ENCODE measurements at places on chromosomes 4 and X.

- no peak for DNase-seq
Observed at GRCh38 chr4:27046851-27047250, 186.2 kb downstream of the STIM2 start.

- no peak for DNase-seq
Observed at GRCh38 chr4:168511780-168512489, 15.1 kb downstream of the PALLD start.

DNA sequence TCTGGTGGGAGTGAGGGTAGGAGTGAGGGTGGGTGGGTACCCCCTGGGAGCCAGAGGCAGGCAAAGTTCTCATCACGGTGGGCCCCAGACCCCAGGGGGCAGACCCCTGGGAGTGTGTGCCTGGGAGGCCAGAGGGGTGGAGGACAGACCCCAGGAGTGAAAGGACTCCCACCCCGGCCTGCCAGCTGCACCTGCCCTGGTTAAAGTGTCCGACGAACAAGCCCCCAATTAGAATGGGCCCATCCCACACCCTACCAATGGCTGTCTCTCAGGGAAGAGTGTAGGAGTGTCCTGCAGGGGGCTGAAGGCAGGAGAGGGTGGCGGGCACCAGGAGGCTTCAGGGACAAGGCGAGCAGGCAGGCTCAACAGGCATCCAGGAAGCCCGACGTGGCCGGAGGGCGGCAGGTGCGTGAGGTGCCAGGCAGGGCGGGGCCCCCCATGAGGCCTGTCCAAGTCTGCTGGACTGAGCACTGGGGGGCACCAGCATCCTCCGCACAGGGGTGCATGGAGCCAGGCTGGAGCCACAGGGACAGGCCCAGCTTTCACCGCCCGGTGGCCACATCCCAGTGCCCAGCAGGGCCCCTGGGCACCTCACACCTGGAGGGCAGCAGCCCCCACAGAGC lies 8.7 kb downstream of the PDE6B start:
- no peak for DNase-seq

DNA sequence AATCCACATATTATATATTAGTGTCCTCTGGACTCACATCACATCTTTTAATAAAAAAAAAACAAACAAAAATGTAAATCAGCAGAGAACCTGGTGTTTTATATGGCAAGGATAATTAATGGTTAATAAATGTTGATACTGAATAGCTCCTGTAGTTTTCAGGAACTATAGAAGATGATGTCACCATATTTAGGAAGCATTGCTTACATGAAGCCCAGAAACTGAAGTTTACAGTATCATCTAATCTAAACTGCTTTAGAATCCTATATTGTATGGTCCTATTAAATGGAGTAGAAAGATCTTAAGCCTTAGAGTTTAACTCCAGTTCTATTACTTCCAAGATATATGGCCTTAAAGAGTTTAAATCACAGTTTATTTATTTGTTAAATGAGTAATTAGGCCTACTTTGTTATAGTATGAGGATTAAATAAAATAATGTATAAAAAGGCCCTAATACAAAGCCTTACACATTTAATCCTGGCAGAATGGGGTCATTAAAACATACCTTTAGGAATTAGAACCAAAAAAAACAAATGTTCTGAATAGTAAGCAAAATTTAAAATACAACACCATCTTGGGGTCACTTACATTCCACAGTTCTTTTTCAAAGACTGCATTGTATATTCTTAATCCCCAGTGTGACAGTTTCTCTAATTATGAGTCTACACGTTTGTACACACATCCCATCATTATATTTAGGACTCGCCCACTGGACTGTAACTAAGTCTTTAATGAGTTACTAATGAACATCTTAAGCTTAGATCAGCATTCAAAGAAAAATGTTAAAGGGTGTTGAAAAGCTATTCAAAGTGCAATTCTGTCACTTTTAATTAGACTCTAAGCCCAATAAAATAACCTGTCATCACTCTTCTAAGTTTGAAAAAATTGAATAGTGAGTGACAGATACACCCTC lies 305.9 kb downstream of the ADGRL3 start:
- DNase-seq = no peak

DNA sequence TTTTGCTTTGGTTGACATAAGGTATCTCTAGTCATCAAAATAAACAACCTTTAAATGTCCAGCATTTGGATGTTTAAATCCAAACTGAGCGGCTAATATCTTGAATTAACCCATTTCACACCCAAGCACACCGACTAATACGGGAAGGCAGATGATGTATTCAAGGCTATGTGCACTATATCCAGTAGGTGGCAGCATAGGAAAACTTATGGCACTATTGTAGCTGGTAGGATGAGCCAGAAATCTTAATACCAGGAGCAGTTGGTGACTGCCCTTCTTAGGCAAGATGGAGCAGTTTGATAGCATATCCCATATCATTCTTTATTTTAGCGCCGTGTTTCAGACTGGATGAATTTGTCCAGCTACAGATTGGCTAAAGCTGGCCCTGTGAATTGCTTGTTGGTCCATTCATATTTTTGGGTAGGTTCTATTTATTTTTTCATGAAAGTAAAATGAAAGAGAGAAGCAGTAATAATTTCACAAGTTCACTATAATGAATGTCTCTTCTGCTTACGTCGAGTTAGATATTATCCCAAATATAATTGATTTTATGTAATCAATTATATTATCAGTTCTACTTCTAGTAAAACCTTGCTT lies 24.4 kb downstream of the UCHL1 start:
- peak; percentile 91 for DNase-seq

DNA sequence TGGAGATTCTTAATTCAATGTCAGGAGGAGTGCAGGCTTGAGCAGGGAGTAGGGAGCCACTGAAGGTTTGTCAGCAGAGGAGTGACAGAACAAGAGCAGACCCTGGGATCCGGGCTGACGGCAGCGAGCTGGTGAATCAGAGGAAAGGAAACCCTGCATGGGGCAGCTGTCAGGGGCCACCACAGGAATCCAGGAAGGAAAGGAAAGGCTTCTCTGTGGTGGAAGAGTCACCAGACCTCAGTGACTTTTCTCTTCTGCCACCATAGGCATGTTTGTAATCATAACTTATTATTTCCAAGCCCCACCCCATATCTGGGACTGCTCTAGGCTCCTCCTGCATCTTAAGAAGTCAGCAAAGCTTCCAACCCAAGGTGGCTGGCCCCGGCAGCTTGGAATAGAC lies 150.9 kb downstream of the BCOR start:
- DNase-seq = no peak

DNA sequence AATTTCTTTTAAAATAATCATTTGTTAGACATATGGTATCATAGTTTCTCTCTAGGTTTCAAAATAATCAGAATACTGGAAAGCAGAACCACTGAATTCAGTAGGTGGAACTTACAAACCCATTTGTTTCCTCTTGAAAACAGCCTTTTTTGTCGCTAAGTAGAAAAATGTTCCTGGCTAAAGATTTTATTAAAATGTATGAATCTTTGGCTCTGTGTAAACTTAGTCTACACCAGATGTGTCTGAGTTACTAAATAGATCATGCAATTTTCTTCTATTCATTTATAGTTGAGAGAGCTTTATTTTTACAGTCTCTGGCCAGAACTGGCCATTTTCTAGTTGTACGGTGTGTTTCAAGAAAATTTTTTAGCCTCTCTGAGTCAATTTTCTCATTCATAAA lies 1.0 kb downstream of the CYSLTR1 start:
- no peak for DNase-seq

DNA sequence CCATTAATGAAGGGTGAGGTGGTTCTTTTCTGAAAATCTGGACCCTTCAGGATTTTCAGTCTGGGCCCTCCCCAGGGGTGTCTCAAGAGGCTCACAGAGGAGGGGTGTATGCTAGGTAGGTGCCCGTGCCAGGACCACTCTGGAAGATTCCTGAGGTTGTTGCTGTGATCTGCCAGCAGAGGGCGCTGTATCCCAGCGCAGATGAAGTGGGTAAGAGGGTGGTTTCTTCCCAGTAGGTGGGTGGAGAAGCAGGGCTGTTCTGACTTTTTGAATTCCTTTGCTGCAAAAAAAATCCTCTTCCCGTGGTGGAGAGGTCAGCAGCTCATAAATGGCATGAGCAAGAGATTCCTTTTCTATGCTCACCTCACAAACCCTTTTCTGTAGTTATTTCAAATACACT lies 51.1 kb downstream of the SCML1 start:
- DNase-seq = no peak

DNA sequence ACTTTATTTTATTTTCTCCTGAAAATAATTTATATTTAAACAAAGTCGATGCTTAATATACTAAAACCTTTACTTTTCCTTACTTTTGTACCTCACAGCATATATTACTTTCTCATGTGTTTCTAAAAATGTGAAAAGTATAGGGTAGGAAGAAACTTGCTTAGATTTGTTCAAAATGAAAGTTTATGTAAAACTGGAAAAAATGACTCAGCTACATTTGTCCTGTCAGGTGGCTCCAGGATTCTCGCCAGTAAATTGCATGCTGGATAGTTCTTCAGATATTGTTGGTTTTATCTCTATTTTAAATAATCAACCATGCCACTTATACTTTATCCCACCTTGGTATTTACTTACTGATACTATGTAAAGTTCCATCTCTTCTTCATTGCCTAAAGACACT lies 159.2 kb upstream of the NDST4 start:
- DNase-seq = no peak

DNA sequence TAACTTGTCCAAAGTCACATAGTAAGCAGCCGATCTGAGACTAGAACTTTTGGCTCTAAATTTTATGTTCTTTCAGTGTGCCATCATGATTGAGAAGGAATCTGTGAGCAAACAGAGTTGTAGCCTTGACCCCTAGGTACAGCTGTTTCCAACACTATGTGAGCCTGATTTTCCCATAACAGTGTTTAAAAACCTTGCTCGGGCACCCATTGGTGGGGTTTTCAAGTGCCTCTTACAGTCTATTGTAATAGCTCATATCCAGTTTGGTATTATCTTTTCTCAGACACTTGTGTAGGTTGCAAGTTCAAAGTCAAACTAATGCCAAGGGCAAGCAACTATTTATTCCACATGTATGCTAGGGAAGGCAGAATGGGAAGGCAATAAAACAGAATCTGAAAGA lies 467.9 kb downstream of the INPP4B start:
- DNase-seq = no peak

DNA sequence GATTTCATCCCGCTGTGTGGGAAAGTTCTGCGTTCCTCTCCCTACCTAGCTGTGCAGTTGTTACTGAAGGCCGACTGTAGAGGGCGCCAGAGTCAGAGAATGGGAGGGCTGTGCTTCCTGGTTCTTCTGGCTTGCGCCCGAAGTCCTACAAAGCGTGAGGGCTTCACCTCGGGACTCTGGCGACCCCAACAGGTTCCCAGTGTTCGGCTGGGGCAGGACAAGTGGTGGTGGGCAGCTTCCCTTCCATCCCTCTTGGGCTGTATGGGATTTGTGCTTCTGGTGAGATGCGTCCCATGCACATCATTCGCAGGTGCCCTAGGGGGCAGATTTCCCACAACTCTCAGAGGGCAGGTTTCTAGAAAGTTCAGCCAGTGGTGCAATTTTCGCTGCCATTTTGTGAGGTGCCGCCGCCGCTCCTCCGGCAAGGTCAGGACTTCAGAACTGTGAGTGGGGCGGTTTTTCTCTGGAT lies 27.3 kb downstream of the CT45A1 start:
- DNase-seq = no peak

GRCh38 chr4:45064741-45065140 lies 338.4 kb upstream of the GNPDA2 start:
- no peak for DNase-seq

DNA sequence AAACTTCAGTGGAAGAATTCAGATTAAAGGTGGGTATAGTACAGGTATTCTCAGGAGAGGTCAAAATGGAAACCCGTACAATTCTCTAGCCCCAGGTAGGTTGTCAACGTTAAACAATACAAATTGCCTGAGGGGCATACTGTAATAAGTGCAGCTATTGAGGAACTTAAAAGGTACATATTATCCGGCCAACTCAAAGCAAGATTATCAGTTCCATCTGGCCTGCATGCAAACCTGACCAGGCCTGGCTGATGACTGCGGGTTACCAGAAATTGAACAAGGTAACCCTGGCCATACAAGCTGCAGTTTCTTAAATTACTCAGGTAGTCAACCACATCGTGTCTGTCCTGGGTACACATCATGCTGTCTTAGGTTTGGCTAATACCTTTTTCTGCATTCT lies 12.3 kb upstream of the ZNF630 start:
- no peak for DNase-seq

DNA sequence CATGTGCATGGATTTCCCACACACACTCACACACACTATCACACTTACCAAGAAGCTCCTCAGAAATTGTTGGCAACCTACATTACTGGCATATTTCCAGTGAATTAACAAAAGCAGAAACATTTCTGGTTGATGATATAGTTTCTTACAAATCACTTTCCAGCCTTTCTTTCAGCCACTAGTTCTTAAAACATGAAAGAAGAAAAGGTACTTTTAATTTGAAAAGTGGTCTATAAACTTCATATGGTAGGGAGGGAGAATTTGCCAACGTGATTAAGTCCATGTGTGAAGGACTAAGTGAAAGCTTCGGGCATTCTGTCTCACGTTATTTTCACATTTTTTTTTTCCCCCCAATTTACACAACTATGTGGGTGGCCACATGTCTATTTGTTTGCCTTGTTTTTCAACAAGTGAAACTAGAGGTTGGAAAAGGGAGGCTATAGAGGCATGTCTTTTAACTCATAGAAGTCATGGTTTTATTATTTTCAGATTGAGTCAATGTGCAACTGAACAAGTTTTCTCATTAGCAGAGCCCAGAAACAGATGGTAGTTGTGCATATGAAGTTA lies 832.1 kb upstream of the INTU start:
- no peak for DNase-seq

DNA sequence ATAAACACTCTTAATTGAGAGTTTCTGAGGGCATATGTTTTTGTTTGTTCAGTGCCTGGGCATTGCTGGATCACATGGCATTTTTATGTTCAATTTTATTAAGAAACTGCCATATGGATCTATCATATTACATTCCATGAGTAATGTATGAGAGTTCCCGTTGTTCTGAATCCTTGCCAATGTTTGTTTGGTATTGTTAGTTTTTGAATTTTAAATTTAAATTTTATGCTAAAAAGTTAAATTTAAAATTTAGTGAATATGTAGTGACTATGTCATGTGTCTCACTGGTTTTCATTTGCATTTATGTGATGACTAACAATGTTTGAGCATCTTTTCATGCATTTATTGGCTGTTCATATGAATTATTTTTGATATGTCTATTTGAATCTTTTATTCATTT lies 54.8 kb upstream of the GEMIN8 start:
- no peak for DNase-seq

GRCh38 chr4:106830879-106831278 lies 205.2 kb downstream of the DKK2 start:
- no peak for DNase-seq

DNA sequence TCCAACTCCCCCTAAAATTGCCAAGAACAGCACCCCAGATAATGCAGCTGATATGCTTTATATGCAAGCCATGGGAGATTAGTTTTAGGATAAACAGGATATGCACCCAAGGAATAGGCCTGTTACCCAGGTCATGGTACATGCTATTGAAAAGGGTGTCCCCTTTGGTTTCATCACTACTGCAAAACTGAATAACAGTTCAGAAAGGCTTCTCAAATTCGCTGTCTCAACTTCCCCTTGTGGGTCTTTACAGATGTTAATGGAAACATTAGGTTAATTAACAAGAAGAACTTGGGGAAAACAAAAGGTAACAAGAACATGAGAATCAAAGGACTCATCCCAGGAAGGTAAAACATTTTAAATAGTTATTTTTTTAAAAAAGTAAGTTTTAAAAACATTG lies 318.7 kb downstream of the PRR32 start:
- DNase-seq = no peak
